ENCODE measurements at places on chromosomes 7 and 10.

GRCh38 chr7:141013345-141013715 lies 1.4 kb downstream of the MRPS33 start:
- H3K27me3 ChIP-seq, result no peaks in the 10 kb centered on the region
- no peaks in the 10 kb centered on the region for H3K36me3 ChIP-seq
- no peak overlapping the region for H3K4me3 ChIP-seq
- DNase-seq, result no peak

- no peak overlapping the region for H3K27ac ChIP-seq
- H3K4me1 ChIP-seq, result no peaks in the 10 kb centered on the region
- no peaks in the 10 kb centered on the region for H3K36me3 ChIP-seq
- DNase-seq, result no peak
- H3K4me3 ChIP-seq, result no peak overlapping the region
Measured at GRCh38 chr7:123979876-123980275, 53.0 kb downstream of the TMEM229A start.

- DNase-seq, result no peak
- H3K27me3 ChIP-seq, result no peaks in the 10 kb centered on the region
- H3K27ac ChIP-seq, result no peak overlapping the region
- H3K36me3 ChIP-seq, result no peaks in the 10 kb centered on the region
- no peaks in the 10 kb centered on the region for H3K4me1 ChIP-seq
Measured at GRCh38 chr10:98332623-98333269, 64.8 kb upstream of the LOXL4 start.

- H3K27me3 ChIP-seq, result no peaks in the 10 kb centered on the region
- no peaks in the 10 kb centered on the region for H3K36me3 ChIP-seq
- DNase-seq, result no peak
- no peak overlapping the region for H3K4me3 ChIP-seq
- peaks cover 32% of the 10 kb centered on the region for H3K4me1 ChIP-seq
- no peak overlapping the region for H3K27ac ChIP-seq
Measured at GRCh38 chr7:156612930-156613329, 27.6 kb upstream of the RNF32 start.

DNA sequence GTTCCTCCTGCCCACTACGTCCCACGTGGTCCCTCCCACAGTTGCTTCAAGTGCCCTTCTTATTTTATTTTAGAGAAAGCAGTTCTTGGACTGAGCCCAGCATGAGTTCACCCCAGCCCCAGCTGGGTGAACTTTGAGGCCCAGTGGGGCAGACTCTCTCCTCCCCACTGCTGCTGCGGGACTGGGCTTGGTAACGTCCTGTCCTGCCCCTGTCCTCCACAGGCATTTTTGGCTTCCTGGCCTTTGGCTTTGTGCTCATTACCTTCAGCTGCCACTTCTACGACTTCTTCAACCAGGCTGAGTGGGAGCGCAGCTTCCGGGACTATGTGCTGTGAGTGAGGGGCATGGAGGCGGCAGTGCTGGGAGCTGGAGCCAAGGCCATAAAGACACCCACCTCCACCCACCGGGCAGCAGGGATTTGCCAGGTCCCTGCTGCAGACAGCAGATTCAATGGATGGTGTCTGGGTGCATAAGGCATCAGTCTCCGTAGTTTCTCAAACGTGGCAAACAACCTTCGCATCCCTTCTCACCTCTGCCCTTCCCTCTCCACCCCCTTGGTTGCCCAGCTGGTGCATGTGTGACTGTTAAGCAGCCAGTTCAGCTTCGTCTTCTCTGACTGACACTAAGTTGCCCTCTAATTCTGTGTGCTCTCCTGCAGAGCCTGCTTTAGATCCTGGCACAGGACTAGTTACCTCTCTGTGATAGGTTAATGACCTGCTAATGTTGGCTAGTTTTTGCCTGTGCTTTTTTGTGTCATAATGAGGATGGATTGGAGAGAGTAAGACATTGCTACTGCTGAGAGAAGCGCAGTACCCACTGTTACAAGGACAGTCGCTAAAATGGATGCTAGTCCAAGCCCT lies 15.5 kb upstream of the AHCYL2 start:
- no peak for DNase-seq
- H3K4me3 ChIP-seq, result no peak overlapping the region
- no peaks in the 10 kb centered on the region for H3K4me1 ChIP-seq
- no peak overlapping the region for H3K27ac ChIP-seq
- no peaks in the 10 kb centered on the region for H3K27me3 ChIP-seq

GRCh38 chr10:28951484-28951883 lies 274.2 kb downstream of the BAMBI start:
- H3K4me3 ChIP-seq, result no peak overlapping the region
- no peaks in the 10 kb centered on the region for H3K27me3 ChIP-seq
- H3K4me1 ChIP-seq, result no peaks in the 10 kb centered on the region
- H3K27ac ChIP-seq, result no peak overlapping the region
- DNase-seq, result no peak

GRCh38 chr10:3077940-3078630 lies 10.7 kb downstream of the PFKP start:
- no peak overlapping the region for H3K4me3 ChIP-seq
- DNase-seq, result no peak
- H3K36me3 ChIP-seq, result no peaks in the 10 kb centered on the region
- no peaks in the 10 kb centered on the region for H3K27me3 ChIP-seq
- H3K27ac ChIP-seq, result no peak overlapping the region

Data from body of pancreas (tissue), 4 donors.